ENCODE measurements at places on chromosomes 13 and 19. TPM values are rescaled to one million over a fixed set of nuclear protein-coding genes. Genes with fewer than 3 reads are reported as not detected.

FFAR2 gene
- not detected for total RNA-seq

LRRC4B gene
- total RNA-seq: not detected

ZFR2 gene
- total RNA-seq: not detected

EFNB2 gene
- total RNA-seq: 40.7 TPM

YJEFN3 gene
- 0.39 TPM for total RNA-seq

CEBPA gene
- total RNA-seq: 2.7 TPM

PLK5 gene
- total RNA-seq: not detected

LPAR6 gene
- total RNA-seq: 1.3 TPM

ZNF563 gene
- 4.7 TPM for total RNA-seq

LILRB3 gene
- total RNA-seq: not detected

ALOX5AP gene
- 0.76 TPM for total RNA-seq

SMIM17 gene
- total RNA-seq: not detected

Measured in placental epithelial cell (primary cell).